ENCODE measurements at places on chromosomes 16 and 17.
A peak's percentile ranks its signal among the peaks of the same experiment; 100 is the strongest.

DNA sequence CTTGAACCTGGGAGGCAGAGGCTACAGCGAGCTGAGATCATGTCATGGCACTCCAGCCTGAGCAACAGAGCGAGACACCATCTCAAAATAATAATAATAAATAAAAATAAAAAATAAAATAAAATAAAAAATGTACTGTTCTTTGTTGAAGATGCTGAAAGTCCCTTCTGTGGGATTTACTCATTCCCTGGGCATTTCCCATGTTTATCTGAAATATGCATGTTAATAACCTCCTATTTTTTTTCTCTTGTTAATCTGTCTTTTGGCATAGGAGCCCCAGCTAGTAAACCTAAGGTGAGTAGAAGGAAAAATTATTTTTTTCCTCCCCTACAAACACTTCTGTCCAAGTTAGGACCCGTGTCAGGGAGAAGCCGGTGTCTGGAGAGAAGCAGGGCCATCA lies 34.4 kb downstream of the TMEM92 start:
- DNase-seq = no peak

- no peak for DNase-seq
Observed at GRCh38 chr17:80660527-80661198, 116.0 kb downstream of the RPTOR start.

DNA sequence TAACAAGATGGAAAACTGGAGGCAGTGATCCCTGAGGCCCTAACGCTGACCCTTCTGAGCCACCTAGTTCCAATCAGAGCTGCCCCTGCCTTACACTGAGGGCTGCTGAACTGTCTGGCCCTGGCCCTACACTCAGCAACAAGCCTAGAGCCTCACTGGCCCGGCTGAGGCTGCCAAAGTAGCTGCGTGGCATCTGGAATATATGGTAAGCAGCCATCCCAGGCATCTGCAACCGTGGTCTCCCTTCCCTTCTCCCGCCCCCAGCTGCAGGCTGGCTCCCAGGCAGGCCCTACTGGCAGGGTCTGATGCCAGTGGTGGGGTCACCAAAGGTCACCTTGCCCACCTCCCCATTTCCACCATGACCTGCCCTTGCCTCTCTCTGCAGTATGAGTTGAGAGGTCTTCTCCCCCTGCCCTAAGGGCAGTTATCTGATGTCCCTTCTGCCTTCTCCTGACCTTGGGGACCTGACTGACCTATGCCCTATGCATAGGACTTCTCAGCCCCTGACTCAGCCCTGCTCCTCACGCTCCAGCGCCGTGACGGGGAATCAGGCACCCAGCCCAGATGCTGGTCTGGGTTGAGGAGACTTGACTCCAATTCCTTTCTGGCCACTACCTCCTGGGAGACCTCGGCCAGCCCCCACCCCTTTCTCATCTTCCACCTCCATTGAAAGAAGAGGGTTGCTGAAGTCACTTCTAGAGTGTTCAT lies 45.3 kb downstream of the CPNE2 start:
- no peak for DNase-seq

DNA sequence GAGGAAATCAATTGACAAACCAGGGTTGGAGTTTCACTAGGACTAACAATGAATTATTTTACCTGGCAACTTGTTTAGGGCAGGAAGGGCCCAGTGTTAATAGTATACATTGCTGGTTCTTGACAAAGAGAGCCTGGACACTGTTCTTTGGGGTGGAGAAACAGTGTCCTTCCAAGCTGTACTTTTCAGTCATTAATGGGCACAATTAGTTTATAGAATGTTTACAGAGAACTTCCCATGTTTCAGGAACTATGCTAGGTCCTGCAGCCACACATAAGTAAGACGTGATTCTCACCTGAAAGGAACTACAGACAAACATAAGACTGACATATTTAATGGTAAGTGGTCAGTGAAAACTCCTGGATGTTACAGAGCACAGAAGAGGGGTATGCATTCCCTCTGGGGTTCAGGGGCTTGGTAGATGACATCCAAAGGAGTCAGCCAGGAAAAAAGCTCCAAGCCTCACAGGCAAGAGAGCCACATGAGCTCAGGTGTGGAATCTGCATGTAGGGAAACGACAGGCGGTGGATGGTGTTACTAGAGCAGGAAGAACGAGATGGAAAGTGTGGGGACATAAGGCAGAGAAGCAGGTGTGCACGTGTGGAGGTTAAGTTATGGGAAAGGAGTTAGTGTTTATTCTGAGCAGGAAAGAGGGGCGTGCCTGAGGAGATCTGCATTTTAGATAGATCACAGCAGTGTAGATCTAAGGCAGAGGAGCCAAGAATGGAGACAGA lies 3.8 kb upstream of the DYNLL2 start:
- DNase-seq = no peak

GRCh38 chr17:38463451-38463858 lies 35.2 kb downstream of the ARHGAP23 start:
- no peak for DNase-seq

DNA sequence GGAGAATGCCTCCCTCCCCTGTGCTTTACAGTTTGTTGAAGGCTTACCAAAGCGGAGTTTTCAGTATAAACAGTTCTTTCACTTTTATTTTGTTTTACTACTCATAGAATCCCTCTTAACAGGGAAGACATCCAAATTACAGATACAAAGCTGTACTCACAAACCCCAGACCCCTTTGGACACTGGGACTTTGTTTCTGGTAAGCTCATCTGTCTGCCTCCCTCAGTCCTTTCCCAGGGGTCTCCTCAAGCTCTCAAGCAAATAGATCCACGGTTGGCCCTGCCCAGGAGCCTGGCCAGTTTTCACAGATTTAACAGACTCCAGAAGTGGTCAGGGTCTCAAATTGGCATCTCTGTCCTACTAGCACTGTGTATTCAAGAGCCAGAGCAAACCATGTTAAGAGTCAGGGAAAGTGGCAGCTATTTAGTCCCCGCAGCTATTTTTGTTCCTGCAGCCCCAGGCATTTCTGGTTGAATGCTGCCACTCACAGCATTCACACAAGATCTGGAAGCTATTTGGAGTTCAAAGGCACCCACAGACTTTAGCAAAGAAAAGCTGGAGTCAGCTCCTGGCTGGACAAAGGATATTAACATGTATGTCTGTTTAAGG lies 54.2 kb downstream of the TMEM100 start:
- DNase-seq = no peak

GRCh38 chr16:18800293-18800692 lies 1.1 kb downstream of the ARL6IP1 start:
- DNase-seq = no peak

DNA sequence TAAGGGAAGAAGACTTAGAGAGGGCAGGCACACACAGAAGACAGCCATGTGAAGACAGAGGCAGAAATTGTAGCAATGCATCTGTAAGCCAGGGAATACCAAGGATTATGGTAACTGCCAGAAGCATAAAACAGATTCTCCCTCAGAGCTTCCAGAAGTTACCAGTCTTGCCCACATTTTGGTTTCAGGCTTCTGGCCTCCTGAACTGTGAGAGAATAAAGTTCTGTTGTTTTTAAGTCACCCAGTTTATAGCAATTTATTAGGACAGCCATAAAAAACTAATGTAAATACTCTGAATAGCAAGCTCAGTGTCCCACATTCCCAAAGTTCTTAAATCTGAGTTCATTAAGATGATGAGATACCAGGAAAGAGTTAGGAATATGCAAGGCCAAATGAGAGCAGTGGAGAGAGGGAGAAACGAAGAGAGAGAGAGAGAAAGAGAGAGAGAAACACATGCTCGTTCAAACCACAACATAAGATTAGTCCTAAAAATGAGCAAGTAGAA lies 123.4 kb downstream of the HS3ST3A1 start:
- no peak for DNase-seq

DNA sequence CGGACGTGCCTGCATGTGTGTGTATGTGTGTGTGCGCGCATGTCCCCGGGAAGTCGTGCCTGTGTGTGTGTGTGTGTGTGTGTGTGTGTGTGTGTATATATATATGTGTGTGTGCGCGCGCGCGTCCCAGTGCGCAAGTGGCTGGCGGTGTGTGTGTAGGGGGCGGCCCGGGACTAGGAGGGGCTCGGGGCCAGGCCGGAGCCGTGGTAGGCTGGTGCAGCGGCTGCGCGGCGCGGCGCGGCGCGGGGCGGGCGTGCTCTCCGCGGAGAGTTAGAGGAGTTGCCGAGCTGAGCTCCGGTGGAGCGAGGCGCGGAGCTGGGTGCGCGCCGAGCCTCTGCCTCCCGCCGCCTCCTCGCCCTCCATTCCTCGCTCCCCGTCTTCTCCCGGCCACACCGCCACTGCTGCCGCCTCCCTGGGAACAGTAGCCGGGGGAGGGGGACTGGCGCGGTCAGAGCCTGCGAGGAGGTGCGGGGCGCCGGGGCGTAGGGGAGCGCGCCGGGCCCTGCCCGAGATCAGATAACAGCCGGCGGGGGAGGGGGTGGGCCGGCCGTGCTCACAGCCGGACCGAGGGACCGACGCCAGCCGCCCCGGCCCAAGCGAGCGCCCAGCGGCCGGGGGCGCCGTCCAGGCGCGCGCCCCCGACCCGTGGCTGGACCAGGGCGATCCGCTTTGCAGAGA lies at the start of gene KCNJ12:
Gene KCNJ12 (plus strand): TSS at position 277 of the 678 bp plus-strand sequence. CDS start 38,986 bp downstream, outside the sequence.
- no peak for DNase-seq

DNA sequence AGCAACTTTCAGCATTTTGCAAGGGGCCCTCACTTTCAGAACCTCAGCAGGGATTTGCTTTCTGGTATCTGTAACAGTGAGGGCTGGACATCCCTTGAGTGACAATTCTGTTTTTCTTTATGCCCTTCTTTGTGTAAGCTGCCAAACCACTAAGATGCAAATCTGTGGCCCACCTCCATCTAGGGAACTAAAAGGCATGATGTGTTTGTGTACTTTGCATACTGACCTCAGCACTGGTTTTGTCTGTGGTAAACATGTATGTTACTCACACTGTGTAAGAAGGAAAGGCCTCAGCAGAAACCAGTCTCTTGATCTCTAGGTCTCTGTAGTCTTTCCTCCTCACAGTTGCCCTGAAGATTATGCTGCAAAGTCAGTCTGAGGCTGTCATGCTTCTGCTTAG lies 396.6 kb upstream of the DYNLRB2 start:
- no peak for DNase-seq

- no peak for DNase-seq
Observed at GRCh38 chr17:30112794-30113193, 3.8 kb upstream of the NSRP1 start.

GRCh38 chr17:50708050-50709000 lies 611 bp upstream of the ANKRD40 start:
- DNase-seq = peak; percentile 19

DNA sequence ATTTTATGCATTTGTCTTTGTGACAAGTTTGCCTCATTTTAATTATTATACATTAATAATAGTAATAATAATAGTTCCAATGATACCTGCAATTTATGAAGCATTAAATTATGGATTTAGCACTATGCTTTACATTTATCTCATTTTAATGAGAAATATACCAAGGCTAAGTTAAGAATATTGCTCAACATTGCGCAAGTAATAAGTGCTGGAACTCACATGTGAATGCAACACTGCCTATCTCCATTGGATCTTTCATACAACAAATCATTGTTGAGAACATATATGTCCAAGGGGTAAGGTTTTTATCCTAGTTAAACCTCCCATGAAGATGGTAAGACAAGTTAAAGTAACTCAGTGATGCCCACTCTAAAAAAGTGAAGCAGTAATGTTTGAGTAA lies 703.7 kb upstream of the SOX9 start:
- DNase-seq = no peak

DNA sequence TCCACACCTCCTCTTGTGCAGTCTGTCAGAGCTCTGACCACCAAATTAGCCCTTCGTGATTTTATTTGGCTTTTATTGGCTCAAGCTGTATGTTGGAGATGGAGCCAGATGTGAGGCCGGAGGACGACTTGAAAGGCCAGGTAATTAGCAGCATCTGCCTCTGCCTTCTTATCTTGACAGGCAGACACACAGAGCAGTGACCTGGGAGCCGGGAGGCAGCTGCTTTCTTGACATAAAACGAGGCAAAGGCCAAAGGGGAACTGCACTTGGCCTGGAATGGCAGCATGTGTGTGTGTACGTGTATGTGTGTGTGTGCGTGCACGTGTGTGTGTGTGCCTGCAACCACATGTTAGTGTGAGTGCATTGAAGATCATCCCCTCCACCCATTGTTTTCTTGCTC lies 56.9 kb upstream of the BRD7 start:
- no peak for DNase-seq

All from CD4-positive, alpha-beta T cell treated with Interleukin-4 for 1 hour (primary cell).